ENCODE measurements at places on chromosomes 3 and 15.

- H3K27me3 ChIP-seq = peaks cover 64% of the 10 kb centered on the region
- H3K4me3 ChIP-seq = peak overlapping the region; percentile 89
- peak overlapping the region; percentile 79 for H3K27ac ChIP-seq
- DNase-seq = no peak
- peaks cover 7% of the 10 kb centered on the region for H3K4me1 ChIP-seq
These were observed 904 bp upstream of the MCTP2 start for GRCh38 chr15:94230431-94230882.

DNA sequence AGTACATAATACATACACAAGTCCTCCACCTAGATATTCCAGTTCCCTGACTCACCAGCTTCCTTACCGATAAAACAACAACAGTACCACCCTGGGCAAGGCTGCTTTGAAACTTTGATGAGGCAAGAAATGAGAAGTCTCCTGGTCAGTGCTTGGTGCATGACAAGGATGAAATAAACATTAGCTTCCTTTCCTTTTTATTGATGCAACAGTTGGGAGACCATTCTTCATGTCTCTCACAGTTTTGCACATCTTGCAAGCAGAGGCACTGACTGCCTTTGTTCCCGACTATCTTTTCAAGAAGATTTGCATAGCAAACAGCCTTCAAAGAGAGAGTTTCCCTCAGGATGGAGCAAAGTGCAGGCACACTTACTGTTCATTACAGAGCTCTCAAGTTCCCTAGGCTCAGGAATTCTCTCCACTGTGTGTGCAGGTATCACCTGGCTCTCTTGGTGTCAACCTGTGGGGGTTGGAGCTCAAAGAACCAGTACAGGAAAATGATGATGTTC lies 65.2 kb downstream of the MYLK start:
- H3K4me3 ChIP-seq = no peak overlapping the region
- H3K27ac ChIP-seq = no peak overlapping the region
- peaks cover 5% of the 10 kb centered on the region for H3K27me3 ChIP-seq
- no peak for DNase-seq
- no peaks in the 10 kb centered on the region for H3K4me1 ChIP-seq

DNA sequence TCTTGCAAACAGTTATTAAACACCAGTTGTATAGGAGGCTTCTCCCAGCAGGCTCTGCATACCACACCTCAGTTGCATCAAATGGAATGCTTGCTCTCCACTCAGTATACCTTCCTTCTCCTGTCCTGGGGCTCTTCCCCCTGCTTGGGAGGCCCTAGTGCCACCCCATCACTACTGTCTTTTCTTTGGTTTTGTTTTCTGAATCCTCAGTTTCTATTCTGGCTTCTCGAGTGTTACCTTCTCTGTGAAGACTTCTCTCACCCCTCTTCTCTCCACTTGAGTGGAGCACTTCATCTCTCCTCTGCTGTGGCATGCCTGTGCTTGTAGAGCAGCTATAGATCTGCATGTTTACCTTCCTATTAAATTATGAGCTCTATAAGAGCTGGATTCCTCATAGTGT lies 75.7 kb upstream of the TPRG1 start:
- no peaks in the 10 kb centered on the region for H3K4me1 ChIP-seq
- no peak for DNase-seq
- H3K27ac ChIP-seq = no peak overlapping the region
- H3K4me3 ChIP-seq = no peak overlapping the region
- no peaks in the 10 kb centered on the region for H3K27me3 ChIP-seq
- H3K36me3 ChIP-seq = no peaks in the 10 kb centered on the region

DNA sequence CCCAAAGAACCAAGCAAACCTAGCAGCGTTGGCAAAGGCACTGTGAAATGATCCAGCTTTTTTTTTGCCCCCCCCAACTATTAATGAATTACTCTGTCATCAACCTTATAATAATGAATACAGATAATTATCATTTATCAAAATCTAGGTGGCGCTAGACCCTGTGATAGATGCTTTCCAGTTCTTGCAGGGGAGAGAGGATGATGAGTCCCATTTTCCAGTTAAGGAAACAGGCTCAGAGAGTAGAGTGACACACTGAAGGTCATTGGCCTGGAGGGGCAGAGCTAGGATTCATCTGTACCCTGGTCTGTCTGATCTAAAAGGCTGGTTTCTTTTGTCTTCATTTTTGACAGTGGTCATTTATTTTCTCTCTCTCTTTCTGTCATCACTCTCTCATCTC lies 5.0 kb downstream of the ACOX2 start:
- no peak overlapping the region for H3K4me3 ChIP-seq
- no peak for DNase-seq
- peaks cover 20% of the 10 kb centered on the region for H3K4me1 ChIP-seq
- no peaks in the 10 kb centered on the region for H3K36me3 ChIP-seq
- no peak overlapping the region for H3K27ac ChIP-seq
- no peaks in the 10 kb centered on the region for H3K27me3 ChIP-seq
